Islet precursor cell (in vitro differentiated cells): ENCODE measurements at places on chromosomes 2 and 18.

GRCh38 chr18:49459404-49460171 lies 857 bp downstream of the DYM start:
- no peak for DNase-seq

GRCh38 chr2:240986787-240987411 lies 11.5 kb upstream of the SNED1 start:
- no peak for DNase-seq

DNA sequence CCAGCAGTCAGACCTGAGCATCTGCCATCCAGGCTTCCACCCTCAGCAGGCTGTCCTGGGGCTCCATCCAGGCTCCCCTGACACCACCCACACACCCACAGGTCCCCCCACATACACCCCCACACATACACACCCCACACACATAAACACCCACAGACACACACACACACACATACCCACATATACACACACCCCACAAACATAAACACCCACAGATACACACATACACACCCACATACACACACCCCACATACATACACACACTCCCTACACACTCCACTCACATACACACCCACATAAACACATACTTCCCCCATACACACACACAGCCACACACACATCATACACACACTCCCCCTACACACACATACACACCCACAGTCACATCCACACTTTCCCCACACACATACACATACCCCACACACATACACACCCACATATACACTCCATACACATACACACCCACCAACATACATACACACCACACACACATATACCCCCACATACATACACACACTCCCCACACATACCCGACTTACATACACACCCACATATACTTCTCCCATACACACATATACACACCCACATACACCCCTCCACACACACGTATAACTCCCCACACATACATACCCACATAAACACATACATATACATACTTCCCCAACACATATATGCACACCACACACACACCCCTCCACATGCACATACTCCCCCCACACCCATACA lies 183.3 kb upstream of the ETAA1 start:
- DNase-seq = no peak

GRCh38 chr2:238415036-238415764 lies 11.5 kb upstream of the ASB1 start:
- peak; percentile 73 for DNase-seq

DNA sequence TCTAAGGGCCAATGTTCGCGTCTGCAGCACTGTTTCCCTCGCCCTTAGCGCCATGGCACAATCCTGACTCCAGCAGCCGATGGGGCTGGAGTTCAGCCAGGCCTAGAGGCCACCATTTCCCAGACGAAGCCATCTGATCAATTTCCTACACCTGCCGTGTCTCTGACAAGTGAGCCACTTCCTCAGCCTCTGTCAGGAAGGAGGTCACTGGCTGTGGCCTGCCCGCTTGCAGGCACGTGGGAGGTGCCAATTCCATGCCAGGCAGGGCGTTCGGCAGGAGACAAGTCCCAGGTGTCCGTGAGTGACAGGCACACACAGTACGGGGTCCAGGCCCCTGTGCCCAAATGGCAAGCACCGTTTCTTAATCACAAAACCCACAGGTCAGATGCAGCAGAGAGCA lies 234.5 kb downstream of the TWIST2 start:
- no peak for DNase-seq

GRCh38 chr2:31004257-31004656 lies 134.0 kb downstream of the GALNT14 start:
- no peak for DNase-seq

- DNase-seq = no peak
Measured at GRCh38 chr2:64836566-64836965, 152.6 kb upstream of the SLC1A4 start.

DNA sequence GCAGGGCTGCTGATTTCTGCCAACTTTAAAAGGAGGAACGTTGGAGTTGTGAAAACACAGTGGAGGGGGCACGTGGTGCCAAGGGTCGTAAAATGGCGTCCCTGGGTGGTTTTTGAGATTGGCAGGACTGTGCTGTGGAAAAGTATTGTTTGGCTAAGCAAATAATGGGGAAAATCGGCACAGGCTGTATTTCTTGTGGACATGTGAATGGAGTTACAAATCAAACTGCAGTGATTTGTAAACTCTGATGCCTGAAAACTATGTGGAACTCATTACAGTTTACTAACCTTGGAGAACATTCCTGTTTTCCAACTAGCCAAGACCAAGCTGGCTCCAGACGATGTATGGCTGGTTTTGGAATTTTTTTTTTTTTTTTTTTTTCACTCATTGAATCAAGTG lies 68.7 kb downstream of the KCTD1 start:
- DNase-seq = no peak

- no peak for DNase-seq
Measured at GRCh38 chr2:156455361-156455975, 19.3 kb downstream of the GPD2 start.

DNA sequence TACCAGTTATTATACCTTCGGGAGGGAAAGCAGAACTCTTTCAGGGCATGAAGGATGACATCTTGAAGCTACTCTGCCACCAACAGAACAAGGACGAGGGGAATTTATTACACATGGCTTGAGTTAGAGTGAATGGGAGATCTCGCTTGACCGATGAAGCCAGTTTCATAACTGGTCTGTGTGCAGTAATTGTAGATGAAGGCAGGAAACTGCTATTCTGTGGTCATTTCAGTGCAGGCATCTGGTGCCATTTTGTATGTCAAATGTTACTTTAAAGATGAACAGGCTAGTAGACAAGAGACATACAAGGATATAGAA lies 20.5 kb downstream of the GREB1 start:
- no peak for DNase-seq

GRCh38 chr2:132542953-132543569 lies 126.5 kb downstream of the GPR39 start:
- peak; percentile 76 for DNase-seq

- no peak for DNase-seq
Measured at GRCh38 chr2:48543895-48544294, 13.9 kb downstream of the STON1 start.

- no peak for DNase-seq
Measured at GRCh38 chr2:174561283-174561971, 36.2 kb downstream of the WIPF1 start.

- peak; percentile 71 for DNase-seq
Measured at GRCh38 chr2:158761621-158762020, 33.5 kb upstream of the DAPL1 start.
